ENCODE measurements at places on chromosomes 12 and 14.

DNA sequence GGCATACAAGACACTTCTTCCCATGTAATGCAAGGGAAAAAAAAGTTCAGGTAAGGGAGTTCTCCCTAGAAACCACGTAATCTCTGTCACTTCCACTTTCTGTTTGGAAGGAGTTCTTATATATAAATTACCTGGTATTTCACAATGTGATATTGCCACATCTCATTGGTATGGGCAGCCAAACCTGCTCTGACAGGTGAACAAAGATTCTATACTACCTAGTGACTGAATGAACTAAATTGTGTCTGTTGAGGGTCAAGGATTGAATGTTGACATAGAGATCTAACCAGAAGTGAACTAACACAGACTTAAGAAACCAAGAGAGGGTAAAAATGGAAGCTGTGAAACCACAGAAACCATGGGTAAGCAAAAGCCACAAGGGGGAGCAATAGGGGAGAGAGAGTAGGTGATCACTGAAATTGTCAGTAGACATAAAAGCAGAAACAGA lies 161.3 kb downstream of the RPL10L start:
- DNase-seq, result no peak

DNA sequence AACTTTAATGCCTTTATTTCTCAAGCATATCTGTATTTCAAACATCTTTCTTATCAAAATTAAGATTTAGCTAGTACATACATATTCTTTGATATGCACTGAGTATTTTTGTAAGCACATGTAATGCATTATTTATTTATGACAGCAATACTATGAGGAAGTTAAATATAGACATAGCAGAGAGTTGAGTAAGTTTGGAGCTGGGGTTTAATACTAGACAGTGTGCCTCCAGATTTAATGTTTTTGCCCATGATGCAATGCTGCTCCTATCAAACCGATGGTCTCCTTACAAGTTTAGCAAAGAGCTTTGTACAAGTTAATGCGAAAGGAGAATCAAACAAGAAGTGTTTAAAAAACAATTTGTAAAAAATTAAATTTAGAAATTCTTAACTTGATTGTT lies 826.6 kb upstream of the MGAT4C start:
- DNase-seq, result no peak

DNA sequence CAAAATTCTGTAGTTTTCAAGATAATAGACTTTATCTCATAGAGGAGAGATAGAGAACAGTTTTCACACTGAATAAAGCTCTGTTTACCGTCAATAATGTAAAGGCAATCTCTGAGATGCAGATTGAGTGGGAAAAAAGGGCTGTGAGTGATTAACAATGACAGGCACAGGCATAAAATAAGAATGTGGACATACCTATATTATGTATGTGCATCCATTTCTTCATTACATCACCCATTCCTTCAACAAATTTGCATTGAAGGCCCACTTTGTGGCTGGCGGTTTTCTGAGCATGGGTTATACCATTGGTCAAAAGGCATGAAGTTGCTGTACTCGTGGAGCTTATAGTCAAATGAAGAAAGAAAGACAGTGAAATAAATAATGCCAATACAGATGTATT lies 1431.0 kb downstream of the AACS start:
- no peak for DNase-seq

GRCh38 chr14:33309106-33309505 lies 370.4 kb downstream of the NPAS3 start:
- no peak for DNase-seq

- no peak for DNase-seq
Observed at GRCh38 chr12:107178776-107179175, 85.4 kb upstream of the CRY1 start.

DNA sequence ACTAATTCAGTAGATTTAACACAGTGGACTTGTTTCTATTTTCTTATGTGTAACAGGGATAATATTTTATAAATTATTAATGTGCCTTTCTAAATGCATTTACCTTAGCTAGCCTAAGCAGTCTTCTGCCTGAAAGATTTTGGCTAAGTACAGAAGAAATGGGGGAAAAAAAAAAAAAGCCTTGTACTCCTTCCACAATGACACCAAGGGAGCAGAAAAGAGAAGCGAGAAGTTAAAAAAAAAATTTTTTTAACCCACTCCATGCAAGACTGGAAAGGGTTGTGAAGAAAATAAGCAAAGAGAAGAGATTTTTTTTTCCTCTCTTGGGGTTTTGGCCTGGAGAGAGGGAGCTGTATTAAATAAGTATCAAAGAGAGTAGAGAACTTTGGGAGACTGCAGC lies 28.7 kb downstream of the NELL2 start:
- DNase-seq, result no peak

DNA sequence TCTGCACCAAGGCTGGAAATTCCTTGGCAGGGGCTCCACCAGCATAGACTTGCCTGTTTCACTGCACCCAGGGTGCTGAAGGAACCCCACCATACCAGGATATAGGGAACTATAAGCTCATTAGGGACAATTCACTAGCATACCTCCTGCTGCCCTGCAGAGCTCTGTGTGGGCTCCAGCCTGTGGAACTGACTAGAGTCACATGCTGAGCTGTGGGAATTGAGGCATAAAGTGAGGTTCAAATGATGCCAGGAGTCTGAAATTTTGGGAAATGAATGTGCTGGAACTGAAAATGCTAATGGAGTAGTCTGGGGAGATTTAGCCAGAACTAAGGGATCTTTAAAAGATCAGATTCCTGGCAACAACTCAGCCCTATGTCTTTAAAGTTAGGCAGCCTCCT lies 7.3 kb upstream of the EMP1 start:
- DNase-seq, result no peak

DNA sequence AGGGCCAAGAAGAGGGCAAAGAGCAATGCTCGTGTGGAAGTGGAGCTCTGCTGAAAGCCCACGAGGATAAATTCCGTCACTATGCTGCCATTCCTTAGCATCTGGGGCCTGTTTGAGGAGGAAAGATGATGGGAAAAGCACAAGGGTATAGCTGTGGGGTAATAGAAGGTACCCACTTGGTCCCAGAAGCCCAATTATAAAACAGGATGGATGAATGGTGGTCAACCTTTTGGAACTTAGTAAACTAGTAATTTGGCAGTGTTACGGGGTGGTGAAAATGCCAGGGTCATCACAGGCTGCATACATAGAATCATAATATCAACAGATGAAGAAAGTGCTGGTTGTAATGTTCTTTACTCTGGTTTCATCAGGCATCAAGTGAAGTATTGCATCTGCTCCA lies at the start of gene OR10AD1:
Gene OR10AD1 (minus strand): TSS at position 101 of the 400 bp plus-strand sequence. CDS start 0 bp downstream, at position 101.
- no peak for DNase-seq

DNA sequence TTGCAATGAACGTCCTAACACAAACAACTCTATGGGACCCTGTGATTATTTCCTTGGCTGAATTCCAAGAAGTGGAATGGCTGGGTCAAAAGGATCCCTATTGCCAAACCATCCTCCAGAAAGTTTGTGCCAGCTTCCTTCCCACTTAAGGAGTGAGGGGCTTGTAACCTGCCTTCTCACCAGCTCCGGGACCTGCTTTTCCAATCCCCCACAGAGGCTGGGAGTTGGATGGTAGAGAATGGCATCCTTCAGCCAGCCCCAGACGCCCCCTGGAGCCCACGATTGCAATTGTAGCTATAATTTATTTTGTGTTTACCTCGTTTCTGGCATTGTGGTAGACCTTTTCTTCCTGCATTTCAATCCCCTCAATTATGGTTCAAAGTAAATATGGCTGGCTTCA lies 9.7 kb upstream of the ZDHHC22 start:
- no peak for DNase-seq

DNA sequence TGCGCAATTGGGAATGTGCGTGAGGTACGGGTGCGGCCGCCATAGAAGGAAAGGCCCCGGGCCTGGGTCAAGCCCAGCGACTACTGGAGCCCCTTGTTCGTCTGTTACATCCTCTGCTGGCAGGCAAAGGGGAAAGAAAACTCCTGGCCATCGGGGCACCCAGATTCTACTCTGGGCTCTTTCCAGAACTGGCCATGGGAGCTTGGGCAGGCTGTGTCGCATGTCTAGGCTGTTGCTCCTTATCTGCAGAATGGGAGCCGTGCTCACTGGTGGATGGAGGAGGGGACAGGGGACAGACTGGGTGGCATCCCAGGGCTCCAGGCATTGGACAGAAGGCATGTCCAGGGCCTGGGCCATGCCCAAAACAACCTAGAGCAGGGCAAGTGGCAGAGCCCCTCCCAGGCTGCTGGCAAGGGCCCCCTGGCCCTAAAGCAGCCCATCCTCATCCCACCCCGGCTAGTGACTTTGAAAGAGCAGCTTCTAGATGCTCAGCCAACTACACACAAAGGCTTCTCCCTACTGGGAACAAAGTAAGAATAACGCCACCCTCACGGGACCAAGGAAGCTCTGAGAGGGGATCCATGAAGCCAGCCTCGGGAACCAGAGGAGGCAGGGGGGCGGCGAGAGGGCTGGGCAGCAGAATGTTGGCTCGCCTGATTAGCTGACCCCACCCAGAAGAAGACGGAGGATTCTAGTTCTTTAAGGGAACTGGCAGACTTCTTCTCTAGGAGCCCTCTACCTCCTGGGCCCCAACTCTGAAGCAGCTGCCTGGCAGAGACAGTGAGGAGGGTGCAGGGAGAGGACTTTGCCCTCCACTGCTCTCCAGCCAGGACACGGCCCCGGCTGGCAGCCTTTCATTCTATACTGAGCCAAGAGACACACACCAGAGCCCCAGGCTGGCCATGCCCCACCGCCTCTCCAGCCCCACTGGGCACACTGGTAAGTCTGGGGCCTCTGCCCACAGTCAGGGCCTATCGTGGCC lies 96.8 kb downstream of the SINHCAF start:
- no peak for DNase-seq

- DNase-seq, result no peak
Observed at GRCh38 chr12:91871751-91872150, 273.9 kb downstream of the BTG1 start.

DNA sequence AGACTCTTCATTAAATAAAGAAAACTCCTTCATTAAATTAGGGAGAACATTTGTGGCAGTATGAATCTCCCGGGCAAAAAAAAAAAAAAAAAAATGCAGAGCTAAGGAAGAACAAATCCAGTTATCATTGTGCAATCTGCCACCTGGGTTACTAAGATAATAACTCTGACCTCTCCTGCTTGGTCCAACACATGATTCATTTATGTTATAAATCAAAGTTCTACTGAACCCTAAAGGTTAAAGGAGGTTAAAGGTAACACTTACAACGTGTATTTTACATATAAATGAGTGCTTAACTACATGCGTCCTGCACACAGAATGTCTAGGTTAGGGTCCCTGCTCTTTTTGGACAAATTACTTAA lies 4.2 kb downstream of the TGFB3 start:
- DNase-seq, result no peak

DNA sequence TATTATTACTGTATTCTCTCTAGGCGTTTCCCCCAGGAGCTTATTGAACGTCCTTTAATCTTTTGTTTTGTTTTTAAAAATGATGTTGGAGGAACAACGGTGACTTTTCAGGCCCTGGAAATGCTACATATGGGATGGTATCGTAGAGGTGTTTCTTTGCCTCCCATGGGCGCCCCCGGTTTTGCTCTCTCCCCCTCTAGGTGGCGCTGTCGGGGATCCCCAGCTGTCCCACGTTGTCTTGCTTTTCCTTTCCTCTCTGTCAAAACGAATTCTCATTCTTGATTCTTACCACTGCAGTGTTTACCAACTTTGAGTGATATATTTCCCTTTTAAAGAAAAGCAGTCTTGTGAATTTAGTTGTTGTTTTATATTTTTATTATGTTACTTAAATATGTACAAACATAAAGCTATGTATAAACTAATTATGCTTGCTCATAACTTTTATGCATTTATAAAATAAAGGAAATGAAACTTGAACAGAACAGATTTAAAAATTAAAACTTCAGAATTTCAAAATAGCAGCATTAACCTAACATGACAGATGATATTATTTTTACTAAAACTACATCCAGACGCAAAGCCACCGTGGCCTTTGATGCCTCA lies 171.9 kb downstream of the RGS6 start:
- DNase-seq, result no peak

DNA sequence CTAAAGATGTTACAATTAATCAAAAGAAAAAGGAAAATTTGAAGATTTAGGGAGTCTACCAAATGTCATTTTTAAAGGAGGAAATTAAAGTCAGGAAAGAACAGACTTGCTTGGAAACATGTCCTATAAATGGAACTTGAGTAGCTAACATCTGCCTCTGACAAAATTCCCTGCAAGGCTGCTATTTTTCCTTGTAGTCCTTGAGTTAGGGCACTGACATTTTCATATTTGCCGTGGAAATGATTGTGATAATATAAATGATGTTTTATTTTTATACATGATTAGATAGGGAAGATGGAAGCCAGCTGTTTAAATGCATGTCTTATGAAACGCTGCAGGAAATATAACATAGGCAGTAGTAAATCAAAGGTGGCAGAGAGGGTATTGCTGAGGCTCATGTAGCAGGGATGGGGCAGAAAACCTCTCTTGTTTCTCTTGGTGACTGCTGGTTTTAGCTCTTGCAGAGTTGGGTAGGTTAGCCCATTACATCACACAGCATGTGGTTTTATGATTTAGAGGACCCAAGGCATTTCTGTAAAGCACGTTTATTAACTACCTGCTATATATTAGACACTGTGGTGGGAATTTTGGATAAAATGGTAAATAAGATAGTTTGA lies 21.7 kb downstream of the NUBPL start:
- no peak for DNase-seq

DNA sequence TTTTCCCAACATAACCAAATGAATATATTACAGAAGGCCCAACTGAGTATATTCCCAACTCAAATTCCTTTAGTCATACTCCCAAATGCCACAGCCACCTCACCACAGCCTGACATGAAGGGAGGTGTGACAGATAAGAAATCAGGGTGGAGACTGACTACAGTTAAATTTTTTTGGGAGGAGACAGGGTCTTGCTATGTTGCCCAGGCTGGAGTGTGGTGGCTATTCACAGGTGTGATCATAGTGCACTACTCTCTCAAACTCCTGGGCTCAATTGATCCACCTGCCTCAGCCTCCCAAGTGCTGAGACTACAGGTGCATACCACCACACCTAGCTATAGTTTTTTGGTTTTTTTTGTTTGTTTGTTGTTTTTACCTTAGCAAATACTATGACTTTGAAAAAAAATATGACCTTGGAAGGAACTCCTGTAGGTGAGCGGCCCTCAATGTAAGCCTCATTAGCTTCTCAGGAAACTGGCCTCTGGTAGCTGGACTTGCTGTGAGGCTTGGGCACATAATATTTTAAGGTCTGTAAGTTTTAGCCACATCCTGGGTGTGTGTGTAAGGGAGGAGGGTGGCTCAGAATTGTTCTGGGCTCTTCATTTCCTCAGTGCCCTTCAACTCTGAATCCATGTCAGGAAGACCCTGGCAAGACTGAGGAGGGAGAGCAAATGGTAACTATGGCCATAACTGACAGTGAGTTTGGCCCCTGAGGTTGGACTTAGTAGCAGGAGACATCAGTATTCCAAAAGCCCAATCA lies 39.1 kb upstream of the LTBP2 start:
- no peak for DNase-seq
